Small intestine (tissue), 16 donors: ENCODE measurements at places on chromosomes 6 and 20.
A peak's percentile ranks its signal among the peaks of the same experiment; 100 is the strongest.

DNA sequence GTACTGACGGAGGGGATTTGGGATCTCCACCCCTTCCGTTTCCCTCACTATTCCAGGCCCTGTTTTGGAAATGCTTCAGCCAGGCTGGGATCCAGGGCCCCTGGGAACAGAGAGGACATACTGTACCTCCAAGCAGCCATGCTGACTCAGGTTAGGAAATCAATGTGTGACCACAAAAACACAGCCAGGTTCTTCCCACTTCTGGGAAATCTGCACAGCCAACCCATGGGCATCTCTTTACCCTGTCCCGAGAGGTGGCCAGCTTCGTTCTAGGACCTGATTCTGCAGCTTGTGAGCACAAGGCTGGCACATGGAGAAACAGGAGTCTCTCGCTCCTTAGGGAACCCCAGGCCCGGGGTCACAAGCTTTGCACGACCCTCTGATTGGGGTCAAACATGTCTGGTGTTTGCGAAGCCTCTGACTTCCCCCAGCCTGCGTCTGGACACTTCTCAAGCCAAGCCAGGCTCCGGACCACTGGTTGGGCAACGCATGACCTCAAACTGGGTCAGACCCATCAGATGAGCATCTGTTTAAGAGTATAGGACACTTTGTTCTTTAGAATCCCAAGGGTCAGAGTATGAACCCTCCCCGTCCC is 8.3 kb upstream of the TTPAL start:
- DNase-seq, result no peak

- peak; percentile 17 for DNase-seq
These were observed 272.8 kb upstream of the SLC35B3 start for GRCh38 chr6:8707956-8708772.

DNA sequence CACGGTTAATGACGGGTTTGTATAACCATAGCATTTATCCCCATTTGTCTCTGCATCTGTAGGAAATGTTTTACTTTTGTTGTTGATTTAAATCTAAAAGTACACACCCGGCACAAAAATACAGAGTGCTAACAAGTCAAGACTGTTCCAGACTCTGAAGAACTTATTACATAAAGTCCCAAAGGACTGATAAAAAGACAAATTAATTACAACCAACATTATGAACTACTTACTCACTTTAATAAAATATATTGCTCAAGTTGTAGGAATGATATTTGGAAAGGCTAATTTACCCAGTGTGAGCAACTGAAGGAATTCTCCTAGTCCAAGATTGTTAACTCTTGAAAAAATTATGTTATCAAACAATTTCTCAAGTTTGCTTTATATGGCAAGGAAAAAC is 115.6 kb downstream of the KIF13A start:
- no peak for DNase-seq

GRCh38 chr20:51650685-51651134 is 108.2 kb upstream of the NFATC2 start:
- DNase-seq, result no peak

- no peak for DNase-seq
These were observed 63.9 kb downstream of the FARS2 start for GRCh38 chr6:5325173-5325572.

- no peak for DNase-seq
These were observed 66.1 kb downstream of the HMGCLL1 start for GRCh38 chr6:55512904-55513303.

DNA sequence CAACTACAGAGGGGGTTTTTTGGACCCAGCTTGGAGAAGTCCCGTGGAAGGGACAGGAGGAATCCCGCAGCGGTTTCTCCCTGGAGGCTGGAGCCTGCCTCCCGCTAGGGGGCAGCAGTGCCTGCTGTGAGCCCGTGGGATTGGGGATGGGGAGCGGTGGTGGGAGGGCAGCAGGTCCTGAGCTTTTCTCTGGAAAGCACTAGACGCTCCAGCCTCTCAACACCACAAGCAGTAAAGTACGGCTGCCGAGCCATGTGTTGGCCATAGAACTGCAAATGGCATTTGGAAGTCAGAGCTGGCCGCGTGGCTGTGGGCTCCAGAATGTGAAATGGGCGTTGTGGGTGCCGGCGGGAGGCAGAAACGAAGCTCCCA is 47.8 kb downstream of the GMPR start:
- DNase-seq, result peak; percentile 58

DNA sequence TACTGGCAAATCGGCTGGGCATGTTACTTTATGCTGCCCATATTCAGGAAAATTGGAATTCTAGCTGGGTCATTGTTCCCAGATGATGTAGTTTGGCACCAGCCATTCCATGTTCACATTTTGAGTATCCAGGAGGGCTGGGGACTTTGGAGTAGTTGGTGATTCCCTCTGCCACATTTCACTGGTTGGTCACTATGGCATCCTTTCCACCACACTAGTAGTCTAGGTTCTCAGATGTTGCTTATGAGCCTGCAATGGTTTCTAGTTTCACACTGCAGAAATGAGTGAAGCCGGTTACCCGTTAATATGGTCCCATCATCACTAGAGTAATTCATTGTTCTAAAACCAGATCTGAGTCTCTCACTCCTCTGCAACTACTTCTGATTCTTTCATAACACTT is 4.6 kb downstream of the PTPN1 start:
- no peak for DNase-seq

GRCh38 chr6:116126032-116126431 is at the start of gene COL10A1:
Gene COL10A1 (minus strand): TSS chr6:116126132. CDS start chr6:116125492, 640 bp downstream.
- DNase-seq, result no peak

DNA sequence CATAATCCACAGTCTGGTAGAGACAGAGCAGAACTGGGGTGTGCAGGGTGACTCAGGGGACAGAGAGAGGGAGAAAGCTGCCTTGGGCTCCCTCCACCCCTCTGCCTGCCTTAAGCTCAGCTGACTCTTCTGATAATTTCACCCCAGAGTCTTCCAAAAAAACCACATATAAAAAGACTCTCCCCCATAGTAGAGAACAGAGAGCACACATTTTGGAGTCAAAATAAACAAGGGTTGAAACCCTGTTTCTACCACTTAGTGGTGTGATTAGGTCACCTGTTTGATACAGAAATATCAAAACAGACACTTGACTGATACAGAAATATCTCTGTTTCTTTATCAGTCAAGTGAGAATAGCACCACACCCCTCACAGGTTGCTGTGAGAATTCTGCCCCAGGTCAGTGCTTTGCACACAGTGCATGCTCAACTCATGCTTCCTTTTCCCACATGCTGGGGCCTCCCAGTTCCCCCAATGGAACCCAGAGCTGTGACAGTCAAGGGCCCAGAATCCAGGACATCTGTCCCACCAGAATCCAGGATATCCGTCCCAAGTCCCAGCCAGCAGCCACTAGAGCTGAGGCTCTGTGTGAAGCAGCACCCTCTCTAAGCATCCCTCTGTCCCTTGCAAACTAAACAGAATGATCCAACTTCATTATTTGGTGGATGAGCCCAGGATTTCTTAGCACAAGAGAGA is 1.2 kb downstream of the TREML2 start:
- DNase-seq, result peak; percentile 6
